Testis (tissue), 5 donors: ENCODE measurements at places on chromosomes 16 and 17. TPM values are rescaled to one million over a fixed set of nuclear protein-coding genes. Genes with fewer than 3 reads are reported as not detected.

Gene RTN4RL1
- 1.7 TPM for total RNA-seq

Gene CDK5R1
- 13.2 TPM for total RNA-seq

Gene NPIPB9
- total RNA-seq = 21.3 TPM

Gene CTRB1
- not detected for total RNA-seq

Gene SGCA
- total RNA-seq = 2.4 TPM

Gene GPS2
- 204 TPM for total RNA-seq

Gene TMEM100
- total RNA-seq = 4.4 TPM

Gene FOXJ1
- 29.4 TPM for total RNA-seq

- H3K27me3 ChIP-seq = no peaks in the 10 kb centered on the region
- H3K4me1 ChIP-seq = no peaks in the 10 kb centered on the region
- no peak overlapping the region for H3K27ac ChIP-seq
- DNase-seq = no peak
Measured at GRCh38 chr17:51251010-51251409, 8.8 kb downstream of the MBTD1 start.

DNA sequence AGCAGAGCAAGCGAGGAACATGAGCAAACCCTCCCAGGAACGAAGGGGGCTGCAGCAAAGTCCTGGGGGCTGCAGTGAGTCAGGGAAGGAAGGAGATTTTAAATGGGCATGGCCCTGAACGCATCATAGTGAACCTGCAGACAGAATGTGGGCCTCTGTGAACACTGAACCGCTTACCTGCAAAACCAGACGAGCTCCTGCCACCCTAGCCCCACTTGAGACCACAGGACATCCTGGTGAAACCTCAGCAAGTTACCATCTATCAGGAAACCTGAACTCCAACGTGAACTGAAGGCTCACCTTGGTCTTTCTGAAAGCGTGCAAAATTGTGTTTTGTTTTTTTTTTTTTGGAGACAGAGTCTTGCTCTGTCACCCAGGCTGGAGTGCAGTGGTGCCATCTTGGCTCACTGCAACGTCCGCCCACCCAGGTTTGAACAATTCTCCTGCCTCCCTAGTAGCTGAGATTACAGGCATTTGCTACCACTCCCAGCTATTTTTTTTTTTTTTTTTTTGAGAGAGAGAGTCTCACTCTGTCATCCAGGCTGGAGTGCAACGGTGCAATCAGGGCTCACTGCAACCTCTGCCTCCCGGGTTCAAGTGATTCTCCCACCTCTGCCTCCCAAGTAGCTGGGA is 30.8 kb downstream of the FANCA start:
- no peak overlapping the region for H3K27ac ChIP-seq
- no peaks in the 10 kb centered on the region for H3K27me3 ChIP-seq
- H3K36me3 ChIP-seq = no peaks in the 10 kb centered on the region
- H3K4me1 ChIP-seq = no peaks in the 10 kb centered on the region
- no peak overlapping the region for H3K4me3 ChIP-seq

- no peaks in the 10 kb centered on the region for H3K4me1 ChIP-seq
- H3K4me3 ChIP-seq = no peak overlapping the region
- no peak for DNase-seq
- H3K36me3 ChIP-seq = no peaks in the 10 kb centered on the region
Measured at GRCh38 chr16:27097800-27098230, 31.1 kb downstream of the C16orf82 start.

DNA sequence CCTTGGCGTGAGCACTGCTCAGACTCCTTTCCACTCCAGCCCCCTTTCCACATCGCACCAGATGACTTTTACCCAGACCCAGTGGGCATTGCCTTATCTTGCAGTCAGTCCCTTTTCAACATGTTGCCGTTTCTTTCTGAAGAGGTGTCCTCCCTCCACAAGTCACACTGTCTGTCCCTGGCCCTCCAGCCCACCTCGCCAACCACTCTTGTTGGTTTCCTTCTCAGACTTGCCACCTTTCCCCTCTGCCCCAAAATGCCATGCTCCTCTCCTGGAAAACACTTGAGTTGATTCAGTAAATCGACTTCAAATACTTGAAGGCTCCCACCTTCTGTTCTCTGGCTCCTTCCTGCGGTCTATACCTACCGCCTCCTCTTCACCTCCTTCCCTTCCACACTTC is 7.5 kb upstream of the ADAM11 start:
- H3K4me1 ChIP-seq = peaks cover 6% of the 10 kb centered on the region
- H3K4me3 ChIP-seq = no peak overlapping the region
- H3K27me3 ChIP-seq = no peaks in the 10 kb centered on the region
- no peak overlapping the region for H3K27ac ChIP-seq

- H3K4me1 ChIP-seq = no peaks in the 10 kb centered on the region
- H3K27ac ChIP-seq = no peak overlapping the region
Measured at GRCh38 chr17:6867849-6868248, 36.3 kb upstream of the TEKT1 start.

DNA sequence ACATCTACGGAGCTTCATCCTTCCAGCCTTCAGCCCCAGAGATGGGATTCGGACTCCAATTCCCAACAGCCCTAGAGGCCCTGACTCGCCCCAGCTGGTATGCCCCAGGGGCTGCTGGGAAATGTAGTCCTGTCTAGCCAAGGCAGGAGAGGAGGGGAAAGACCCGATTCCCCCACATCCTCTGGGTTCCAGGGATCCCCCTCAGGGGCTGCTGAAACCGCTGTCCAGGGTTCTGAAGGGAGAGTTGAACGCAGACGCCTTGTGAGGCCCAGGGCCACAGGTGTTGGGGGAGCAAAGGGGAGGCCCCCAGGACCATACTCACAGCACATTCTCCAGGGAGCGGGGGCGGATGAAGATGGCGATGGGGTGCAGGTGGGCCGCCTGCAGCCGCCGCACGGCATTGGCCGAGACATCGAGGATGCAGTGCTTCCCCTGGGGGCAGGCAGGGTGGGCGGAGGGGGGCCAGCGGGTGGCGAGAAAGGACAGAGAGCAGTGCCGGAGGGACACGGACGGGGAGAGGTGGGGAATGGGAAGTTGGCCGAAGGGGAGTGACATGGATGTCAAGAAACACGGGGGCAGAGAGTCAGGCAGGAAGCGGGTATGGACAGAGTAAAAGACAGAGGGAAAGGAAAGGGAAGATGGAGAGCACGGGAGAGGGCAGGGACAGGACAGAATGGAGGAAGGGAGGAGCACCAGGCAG is 12.6 kb upstream of the ASGR1 start:
- no peaks in the 10 kb centered on the region for H3K4me1 ChIP-seq
- peak; percentile 79 for DNase-seq
- H3K4me3 ChIP-seq = no peak overlapping the region
- H3K27ac ChIP-seq = no peak overlapping the region
- H3K27me3 ChIP-seq = no peaks in the 10 kb centered on the region

GRCh38 chr17:44539673-44540072 is 17.6 kb upstream of the FZD2 start:
- H3K27me3 ChIP-seq = no peaks in the 10 kb centered on the region
- no peaks in the 10 kb centered on the region for H3K36me3 ChIP-seq
- H3K4me3 ChIP-seq = no peak overlapping the region

DNA sequence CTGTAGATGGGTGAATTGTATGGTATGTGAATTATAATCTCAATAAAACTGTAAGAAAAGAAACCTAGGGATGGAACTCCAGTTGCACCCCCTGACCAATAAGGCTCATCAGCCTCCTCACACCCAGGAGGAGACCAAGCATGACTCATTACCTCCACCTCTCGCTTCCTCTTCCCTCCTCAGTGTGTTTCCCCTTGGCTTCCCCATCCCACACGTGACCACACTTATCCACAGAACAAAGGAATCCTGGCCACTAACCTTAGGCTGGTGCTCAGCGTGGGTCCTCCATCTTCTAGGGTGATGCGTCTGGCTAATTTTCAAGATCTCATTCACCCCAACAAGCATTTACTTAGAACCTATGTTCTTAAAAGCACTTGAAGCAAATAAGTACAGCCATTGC is 36.2 kb upstream of the MAP3K14 start:
- H3K36me3 ChIP-seq = no peaks in the 10 kb centered on the region
- DNase-seq = no peak
- H3K27ac ChIP-seq = no peak overlapping the region

DNA sequence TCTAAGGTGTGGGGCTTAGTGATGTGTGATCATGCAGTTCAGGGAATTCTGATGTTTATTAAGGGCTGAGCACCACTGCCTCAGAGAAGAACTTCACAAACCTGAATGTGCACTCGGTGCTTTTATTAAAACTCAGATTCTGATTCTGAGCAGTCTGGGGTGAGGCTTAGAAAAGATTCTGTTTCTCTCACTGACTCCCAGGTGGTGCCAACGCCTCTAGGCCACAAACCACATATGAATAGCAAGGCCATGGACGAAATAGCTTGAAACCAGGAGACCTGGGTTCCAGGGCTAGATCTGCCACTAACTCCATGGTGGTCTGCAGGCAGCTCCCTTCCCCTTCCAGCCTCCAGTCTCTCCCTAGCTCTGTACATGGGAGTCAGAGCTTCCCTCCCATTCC is 169.1 kb downstream of the HS3ST3B1 start:
- H3K27ac ChIP-seq = no peak overlapping the region
- no peak for DNase-seq
- no peaks in the 10 kb centered on the region for H3K27me3 ChIP-seq
- no peak overlapping the region for H3K4me3 ChIP-seq

- H3K4me3 ChIP-seq = no peak overlapping the region
- no peak for DNase-seq
- no peaks in the 10 kb centered on the region for H3K27me3 ChIP-seq
- no peaks in the 10 kb centered on the region for H3K36me3 ChIP-seq
- no peak overlapping the region for H3K27ac ChIP-seq
Measured at GRCh38 chr16:65476448-65476955, 354.6 kb upstream of the CDH11 start.

DNA sequence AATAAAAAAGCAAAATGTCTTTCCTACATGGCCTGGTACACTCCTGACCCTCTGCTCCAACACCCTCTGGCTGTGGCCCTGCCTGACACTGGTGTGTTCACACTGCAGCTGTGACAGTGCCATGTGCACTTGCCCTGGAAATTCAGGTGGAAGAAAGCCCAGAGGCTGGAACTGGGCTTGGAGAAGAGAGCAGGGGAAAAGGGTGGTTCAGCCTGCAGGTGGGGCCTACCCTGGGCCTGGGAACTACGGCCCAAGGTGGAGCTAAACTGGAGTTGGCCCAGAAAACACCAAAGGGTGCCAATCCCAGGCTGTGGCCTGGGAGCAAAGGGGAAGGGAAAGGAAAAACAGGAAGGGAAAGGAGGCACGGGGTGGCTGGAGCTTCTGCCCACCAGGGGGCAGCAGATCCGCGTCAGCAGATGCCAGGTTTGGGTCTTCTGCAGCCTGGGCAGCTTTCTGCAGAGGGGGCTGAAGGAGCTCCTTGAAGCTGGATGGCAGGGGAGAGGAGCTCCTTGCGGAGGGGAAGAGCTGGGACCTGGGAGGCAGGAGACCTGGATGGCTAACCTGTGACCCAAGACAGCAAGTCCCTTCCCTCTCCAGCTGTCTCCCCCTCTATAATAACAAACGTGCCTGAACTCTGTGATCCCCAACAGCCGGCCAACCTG is 15.4 kb upstream of the CTCF start:
- no peak overlapping the region for H3K27ac ChIP-seq
- H3K4me1 ChIP-seq = peaks cover 11% of the 10 kb centered on the region
- H3K4me3 ChIP-seq = no peak overlapping the region
- no peaks in the 10 kb centered on the region for H3K36me3 ChIP-seq
- H3K27me3 ChIP-seq = no peaks in the 10 kb centered on the region

DNA sequence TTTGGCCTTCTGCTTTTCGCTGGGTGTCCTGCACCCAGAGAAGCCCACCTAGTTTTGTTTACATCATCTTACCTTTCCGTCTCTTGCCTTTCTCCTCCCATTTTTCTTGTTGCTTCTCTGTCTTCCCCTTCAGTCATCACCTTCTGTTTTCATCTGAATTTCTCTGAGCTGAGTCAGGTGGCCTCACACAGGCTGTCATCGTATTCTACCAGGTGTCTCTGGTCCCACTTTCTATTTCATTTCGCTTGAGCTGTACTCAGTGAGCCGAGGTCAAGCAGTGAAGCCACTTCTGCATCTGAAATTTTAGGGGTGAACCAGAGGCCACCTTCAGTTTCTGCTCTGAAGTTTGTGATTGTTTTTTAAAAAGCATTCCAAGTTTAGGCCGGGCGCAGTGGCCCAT is 9.7 kb downstream of the CRAMP1 start:
- no peaks in the 10 kb centered on the region for H3K36me3 ChIP-seq
- H3K27me3 ChIP-seq = no peaks in the 10 kb centered on the region
- peaks cover 16% of the 10 kb centered on the region for H3K4me1 ChIP-seq
- H3K27ac ChIP-seq = no peak overlapping the region

DNA sequence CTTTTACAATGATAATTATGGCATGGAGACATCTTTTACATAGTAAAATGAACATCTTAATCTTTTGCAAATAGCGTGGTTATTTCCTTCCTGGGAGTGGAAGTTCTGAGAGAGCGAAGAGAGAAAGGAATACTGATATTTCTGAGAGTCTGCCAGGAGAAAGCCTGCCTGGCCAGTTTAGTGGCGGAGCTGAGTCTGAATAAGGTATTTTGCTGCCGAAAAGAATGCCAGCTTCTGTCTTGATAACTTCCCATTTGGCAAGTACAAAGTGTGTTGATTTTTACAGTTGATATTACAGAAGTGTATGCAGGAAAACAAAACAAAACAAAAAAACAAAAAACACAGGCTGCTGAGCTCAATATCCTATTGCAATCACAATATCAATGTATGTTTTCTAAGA is 55.9 kb downstream of the KCNJ2 start:
- no peaks in the 10 kb centered on the region for H3K4me1 ChIP-seq
- H3K36me3 ChIP-seq = no peaks in the 10 kb centered on the region
- DNase-seq = no peak
- H3K4me3 ChIP-seq = no peak overlapping the region
- no peaks in the 10 kb centered on the region for H3K27me3 ChIP-seq

DNA sequence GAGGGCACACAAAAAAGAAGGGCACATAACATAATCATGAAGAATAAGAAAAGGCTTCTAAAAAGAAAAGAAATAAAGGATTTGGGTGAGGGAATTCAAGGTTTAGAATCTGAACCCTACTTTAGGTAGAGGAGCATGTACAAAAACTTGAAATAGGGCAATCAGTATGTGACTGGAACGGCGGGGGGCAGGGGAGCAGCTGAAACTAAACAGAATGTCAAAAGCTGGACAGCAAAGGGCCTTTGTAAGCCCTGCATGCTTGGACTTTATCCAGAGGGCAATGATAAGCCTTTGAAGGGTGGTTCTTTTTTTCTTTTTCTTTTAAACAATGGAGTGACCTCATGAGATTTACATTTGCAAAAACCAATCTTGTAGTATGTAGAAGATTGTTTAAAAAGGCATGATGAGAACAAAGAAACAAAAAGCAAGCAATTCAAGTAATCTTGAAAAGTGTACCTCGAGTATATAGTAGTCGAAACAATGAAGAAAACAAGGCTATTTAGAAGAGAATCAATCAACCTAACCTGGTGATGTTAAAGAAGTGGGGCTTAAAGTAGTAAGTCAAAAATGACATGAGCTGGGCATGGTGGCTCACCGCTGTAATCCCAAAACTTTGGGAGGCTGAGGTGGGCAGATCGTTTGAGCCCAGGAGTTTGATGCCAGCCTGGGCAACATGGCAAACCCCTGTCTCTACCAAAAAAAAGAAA is 46.7 kb upstream of the ANKFY1 start:
- no peak overlapping the region for H3K27ac ChIP-seq
- H3K4me3 ChIP-seq = no peak overlapping the region
- no peaks in the 10 kb centered on the region for H3K36me3 ChIP-seq
- peaks cover 32% of the 10 kb centered on the region for H3K4me1 ChIP-seq
